ENCODE measurements at places on chromosomes 7 and 10.

DNA sequence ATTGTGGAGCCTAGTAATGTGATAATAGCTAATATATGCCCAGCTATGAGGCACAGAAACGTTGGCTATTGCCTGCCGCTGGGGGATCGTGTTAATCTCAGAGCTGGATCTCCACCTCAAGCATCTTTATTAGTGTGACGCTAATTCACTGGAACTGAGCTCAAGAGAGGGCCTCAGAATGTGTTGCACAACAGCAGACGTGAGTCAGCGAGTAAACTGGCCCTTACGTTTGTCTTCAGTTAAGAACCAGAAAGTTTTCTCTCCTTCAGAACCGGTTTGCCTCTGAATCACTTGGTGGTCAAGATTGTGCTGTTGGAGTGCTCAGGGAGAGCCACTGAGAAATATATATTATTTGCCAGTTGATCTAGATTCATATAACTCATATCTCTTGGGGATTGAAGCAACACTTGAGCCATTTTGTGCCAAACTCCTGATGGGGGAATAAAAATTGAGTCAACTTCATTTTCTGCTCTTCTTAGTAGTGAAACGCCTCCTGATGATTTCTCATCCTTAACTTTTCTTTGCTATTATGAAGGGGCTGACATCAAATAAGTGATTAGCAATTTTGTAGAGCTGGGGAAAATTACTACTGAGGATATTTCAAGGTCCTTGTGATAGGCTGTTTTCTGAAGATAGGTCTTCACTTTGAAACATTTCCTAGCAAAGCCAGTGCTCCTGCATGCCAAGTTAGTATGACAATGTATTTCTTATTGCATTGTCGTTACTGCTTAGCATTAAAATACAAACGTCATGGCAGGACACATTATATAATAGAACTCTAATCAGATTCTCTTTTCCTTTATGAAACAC lies 22.3 kb downstream of the BZW2 start:
- ATAC-seq: peak; percentile 92

DNA sequence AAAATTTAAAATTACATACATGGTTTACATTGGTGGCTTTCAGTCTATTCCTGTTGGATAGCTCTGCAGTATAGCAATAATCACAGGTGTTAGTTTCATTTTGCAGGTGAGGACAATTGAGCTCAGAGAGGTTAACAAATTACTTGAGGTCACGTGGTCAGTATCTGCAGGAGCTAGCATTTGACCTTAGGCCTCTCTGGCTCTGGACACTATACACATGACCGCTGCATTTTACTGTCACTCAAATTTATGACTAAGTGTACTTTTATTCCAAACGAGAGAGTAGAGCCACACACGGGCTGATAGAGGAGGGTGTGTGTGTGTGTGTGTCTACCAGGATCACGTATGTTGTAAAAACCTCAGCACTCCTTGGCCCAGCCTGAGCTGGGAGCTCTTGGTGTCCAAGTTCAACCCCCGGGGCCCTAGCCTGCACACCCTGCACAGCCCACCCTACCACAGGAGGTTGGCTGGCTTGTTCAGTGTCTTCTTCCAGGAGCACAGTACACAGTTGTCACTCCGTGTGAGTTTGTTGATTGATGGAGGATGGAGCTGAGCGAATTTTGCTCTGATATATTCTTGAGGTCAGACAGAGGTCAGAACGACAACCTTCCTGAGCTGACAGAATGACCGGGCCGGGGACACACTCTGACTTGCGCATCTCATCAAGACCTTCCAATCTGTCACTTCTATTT lies 272.7 kb downstream of the GFRA1 start:
- no peak for ATAC-seq

DNA sequence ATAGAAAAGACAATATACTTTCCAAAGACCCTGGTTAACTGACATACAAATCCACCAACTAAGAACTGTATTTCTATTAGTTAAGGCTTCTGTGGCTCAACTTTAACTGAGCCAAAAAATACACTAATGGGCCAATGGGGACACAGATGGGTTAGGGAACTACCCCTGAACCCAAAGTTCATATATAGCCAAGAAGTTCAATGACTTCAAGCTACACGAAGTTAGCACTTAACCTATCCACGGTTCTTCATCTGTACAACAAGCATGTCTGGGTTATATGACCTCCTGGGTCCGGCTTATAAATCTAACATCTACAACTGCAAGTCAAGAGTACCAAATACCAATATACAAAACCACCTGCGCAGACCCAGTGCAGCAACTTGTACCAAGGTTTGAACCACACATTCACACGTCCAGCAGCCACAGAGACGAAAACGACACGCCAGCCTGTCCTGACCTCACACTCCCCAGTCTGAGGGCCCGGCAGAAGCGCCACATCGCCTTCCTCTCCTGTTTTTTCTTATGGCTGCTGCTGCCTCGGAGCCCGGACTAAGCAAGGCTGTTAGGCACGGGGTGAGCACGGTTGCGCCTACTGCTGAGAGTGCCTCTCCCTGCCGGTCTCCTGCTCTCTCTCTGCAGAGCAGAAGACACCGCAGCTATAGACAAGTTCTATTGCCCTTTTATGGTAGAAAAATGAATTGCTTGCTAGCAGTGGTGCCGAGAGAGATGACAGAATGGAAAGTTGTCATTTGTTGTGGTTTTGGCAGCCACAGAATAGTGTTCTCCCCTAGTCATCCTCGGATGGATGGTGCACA lies 86.3 kb downstream of the RNF216 start:
- peak; percentile 57 for ATAC-seq

- no peak for ATAC-seq
Observed at GRCh38 chr7:81068-81925, 111.1 kb upstream of the FAM20C start.

- ATAC-seq: peak; percentile 59
Observed at GRCh38 chr7:134515569-134516468, 11.5 kb upstream of the AKR1B10 start.

DNA sequence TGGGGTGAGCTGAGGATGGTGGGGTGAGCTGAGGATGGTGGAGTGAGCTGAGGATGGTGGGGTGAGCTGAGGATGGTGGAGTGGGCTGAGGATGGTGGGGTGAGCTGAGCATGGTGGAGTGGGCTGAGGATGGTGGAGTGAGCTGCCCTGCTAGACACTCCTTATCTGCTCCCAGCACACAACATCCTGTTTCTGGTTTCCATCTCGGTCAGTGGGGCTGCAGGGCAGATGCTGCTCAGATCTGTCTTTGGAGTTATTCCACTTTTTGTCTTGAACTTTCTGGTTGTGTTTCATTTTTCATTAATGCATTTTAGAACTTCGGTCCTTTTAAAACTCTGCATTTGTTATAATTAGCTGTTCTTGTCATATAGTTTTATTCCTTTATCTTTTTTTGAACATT lies 67.9 kb upstream of the ANTXRL start:
- no peak for ATAC-seq

GRCh38 chr10:19003341-19003740 lies 45.3 kb upstream of the MALRD1 start:
- peak; percentile 60 for ATAC-seq

- no peak for ATAC-seq
Observed at GRCh38 chr7:143222782-143223181, 945 bp downstream of the TAS2R40 start.

DNA sequence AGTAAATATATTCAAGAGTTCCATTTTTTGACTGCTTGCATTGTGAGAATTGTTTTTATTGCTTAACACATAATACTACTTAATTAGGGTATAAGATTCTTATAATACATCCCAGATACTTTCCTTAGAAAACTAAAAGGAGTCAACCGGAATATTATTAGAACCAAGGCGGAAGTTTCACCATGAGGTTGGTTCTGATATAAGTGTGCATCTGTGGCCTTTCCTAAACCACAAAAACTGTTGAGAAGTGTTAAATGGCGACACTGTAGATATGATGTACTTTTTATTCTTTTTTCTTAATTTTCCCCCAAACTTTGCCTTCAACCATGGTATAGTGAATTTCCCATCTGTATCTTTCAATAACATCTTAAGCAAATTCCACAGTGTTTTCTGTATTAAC lies 32.3 kb upstream of the INHBA start:
- no peak for ATAC-seq

- no peak for ATAC-seq
Observed at GRCh38 chr10:38025283-38025682, 14.8 kb downstream of the ZNF33A start.

DNA sequence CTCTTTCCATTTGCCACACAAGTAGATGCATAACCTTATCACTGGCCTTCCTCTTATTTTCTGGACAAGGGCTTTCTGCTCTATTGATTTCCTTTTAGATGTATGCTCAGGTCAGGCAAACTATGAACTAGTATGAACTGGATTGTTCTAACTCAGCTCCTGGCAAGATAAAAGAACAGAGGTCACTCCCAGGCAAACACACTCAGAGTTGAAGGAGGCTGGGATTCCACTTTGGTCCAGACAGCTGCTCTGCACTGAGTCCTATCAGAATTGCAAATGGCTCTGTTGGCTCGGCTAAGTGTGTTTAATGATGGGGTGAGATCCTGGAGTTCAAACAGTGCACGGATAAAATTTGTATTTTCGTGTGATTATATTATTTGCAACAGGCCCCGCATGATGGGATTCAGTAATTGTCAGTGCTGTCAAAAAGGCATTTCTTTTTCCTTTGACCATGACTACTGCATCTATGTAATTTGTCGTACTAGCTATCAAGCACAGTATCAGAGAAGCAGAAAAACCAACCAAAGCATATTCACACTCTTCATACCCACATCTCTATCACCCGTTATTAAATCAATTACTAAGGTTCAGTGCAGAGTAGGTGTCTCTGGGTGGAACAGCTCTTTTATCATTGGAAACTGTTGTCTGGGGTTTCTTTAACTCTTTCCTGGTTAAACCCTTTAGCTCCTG lies 288.1 kb upstream of the PRKCQ start:
- no peak for ATAC-seq

GRCh38 chr7:92813390-92814024 lies 22.9 kb downstream of the CDK6 start:
- ATAC-seq: no peak

GRCh38 chr7:83870515-83870914 lies 221.6 kb upstream of the SEMA3E start:
- ATAC-seq: no peak

DNA sequence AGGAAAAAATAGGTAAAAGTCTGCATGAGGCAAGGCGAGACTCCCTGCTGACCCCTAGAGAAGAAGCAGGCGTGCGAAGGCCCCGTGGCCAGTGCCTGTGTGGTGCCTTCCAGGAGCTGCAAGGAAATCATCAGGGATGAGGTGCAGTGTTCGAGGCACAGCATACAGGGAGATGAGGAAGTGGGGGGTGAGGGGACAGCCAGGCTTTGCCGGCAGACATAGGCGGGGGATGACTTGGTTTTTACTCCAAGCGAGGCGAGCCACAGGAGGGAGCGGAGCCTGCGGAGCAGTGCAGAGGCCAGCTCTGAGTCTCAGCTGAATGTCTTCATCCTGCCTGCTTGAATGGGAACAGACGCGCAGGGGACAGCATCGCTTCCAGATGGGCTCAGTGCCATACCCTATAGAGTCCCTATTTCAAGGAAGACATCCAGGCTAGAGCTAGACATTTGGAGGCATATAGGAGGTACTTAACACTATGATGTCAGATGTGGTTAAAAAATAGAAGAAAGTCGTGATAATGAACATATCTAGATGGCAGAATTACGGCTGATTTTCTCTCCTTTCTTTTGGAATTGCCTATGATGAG lies 49.5 kb downstream of the TCERG1L start:
- no peak for ATAC-seq

GRCh38 chr7:32079510-32079909 lies 9.3 kb upstream of the PDE1C start:
- no peak for ATAC-seq

- no peak for ATAC-seq
Observed at GRCh38 chr10:130000918-130001317, 36.8 kb upstream of the EBF3 start.

DNA sequence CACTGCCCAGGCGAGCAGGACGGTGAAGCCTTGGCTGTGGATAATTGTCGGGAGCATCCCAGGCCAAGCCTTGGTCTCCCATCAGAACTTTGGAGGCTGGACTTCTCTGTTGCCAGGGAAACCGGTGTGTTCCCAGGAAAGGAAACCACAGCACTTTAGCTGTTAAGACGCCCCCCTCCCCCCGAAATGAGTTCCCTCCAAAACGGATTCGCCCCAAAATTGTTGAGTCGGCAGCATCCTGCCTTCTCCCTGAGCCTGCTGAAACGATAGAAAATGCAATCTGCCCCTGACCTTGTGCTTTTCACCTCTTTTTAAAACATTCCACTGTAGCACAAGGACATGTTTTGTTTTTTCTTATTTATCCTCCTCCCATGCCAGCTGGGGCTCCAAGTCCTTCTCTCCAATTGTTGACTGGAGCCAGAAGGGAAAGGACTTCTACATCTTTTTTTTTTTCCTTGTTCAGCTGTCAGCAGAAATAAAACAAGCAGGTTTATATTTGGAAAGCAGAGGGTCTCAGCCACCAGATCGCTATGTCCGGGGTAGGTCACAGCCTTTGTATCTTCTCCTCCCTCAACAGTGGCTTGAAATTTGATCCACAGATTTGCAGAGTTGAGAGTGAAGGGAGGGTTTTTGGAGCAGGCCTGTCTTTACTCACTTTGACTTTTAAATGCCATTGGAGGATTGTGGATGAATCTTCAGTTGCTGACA lies 116.5 kb downstream of the ZMIZ1 start:
- no peak for ATAC-seq

- no peak for ATAC-seq
Observed at GRCh38 chr10:24318517-24318916, 109.6 kb downstream of the KIAA1217 start.

DNA sequence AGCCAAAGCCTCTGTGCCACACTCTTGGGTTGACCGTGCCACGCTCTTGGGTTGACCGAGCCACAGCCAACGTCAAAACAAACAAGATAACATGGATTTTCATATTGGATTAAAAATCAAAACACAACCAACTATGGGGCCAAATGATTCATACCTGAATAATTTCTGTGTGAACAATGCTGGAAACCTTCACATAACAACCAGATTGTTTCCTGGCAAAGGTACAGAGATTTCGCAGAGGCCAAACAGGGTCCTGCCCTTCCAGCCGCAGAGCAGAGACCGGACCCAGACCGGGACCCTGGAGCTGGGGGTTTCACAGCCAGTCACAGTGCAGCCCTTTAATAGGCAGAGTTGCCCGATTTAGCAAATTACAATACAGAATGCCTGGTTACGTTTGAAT lies 40.5 kb downstream of the ITIH5 start:
- peak; percentile 71 for ATAC-seq

DNA sequence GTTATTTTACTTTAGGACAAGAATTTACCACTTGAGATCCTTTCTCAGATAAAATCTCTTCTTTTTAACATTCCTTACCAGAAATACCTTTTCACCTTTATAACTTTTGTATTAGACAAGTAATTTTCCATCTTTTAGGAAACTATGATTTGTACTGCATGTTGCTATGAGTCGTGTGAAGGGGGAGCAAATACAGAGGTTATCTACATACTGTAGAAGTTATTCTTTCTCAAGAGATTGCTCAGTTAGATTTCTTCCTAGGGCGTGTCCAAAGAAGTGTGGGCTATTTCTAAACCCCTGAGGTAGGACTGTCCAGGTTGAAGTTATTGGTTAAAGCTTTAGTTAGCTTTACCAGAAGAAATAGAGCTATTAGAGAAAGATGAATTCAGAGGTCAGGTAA lies 30.2 kb upstream of the ARHGAP12 start:
- ATAC-seq: no peak

- ATAC-seq: no peak
Observed at GRCh38 chr10:132133005-132133404, 53.7 kb upstream of the DPYSL4 start.

Data from gastroesophageal sphincter (tissue), 4 donors.